ENCODE measurements at places on chromosomes 1 and 21.

DNA sequence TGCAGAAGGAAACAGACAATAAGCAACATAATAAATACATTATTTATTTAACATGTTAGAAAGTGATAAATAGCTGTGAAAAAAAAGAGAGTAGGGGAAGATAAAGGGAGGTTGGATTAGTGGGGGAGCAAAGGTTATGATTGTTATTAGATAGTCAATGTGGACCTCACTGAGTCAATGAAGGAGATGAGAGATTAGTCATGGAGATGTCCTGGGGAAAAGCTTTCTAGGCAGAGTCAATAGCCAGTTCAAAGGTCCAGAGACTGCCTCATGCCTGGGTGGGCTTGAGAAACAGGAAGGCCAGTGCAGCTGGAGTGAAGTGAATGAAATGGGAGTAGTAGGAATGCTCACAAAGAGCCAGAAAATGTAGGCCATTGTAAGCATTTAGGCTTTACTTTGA, 187.1 kb upstream of the CACYBP start:
- DNase-seq = no peak

- DNase-seq = no peak
Measured at GRCh38 chr1:153652805-153653500, 5.5 kb upstream of the SNAPIN start.

- DNase-seq = no peak
Measured at GRCh38 chr1:93567255-93567918, 114.2 kb downstream of the BCAR3 start.

- DNase-seq = no peak
Measured at GRCh38 chr21:44416193-44416592, 39.1 kb upstream of the LRRC3 start.

GRCh38 chr1:66769512-66770229, 17.4 kb downstream of the DYNLT5 start:
- DNase-seq = no peak

DNA sequence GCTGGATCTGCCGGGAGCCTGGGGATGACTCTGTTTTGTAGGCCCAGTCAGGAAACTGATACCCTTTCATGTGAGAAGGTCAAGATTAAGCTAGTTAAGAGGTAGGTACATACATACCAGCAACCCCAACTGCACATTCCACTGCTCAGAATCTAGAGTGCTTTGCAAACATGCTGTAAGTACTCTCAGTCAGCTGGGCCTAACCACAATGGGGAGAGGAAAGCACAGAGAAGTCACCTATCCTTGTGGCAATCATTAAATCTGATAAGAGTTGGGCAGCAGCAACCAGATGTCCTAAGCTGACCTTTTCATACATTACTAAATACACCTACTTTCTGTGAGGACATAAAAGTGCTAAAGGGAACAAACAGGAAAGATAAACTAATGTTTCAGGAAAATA, 2.5 kb downstream of the ETV3 start:
- DNase-seq = no peak

DNA sequence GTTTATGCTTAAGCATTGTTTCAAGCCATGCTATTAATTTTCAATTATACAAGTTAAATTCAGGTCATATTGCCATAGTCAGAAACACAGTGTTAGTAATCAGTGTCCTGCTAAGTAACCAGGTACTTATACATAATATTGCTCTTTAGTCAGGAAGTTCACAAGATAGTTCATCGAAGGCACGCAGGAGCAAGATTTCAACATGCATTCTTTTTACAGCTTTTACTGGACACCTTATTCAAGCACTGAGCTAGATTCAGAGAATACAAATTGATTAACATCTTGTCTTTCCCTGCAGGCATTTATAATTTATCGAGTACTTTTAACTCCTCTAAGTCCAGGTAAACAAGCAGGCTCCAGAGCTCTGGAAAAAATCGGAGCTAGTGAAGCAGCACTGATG, 202.3 kb upstream of the BRINP3 start:
- no peak for DNase-seq

DNA sequence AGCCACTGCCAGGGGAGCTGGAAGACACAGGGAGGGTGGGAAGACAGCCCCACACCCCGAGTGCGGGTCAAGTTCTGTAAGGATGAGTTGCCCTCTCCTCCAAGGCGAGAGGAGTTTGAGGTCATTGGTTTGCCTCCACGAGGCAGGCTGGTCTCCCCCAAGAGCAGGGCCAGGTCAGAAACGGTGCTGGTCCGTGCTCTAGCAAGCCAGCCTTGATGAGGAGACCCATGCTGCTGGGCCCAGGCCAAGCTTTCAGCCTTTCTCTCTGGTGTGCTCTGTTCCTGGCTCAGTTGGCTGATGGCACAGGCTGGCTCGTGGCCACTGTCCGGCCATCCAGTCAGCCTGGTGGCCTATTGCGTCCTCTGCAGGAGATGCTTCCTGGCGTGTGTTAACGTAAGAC, 12.0 kb upstream of the PCBP3 start:
- no peak for DNase-seq

- DNase-seq = no peak
Measured at GRCh38 chr21:29185633-29186032, 55.2 kb downstream of the MAP3K7CL start.

DNA sequence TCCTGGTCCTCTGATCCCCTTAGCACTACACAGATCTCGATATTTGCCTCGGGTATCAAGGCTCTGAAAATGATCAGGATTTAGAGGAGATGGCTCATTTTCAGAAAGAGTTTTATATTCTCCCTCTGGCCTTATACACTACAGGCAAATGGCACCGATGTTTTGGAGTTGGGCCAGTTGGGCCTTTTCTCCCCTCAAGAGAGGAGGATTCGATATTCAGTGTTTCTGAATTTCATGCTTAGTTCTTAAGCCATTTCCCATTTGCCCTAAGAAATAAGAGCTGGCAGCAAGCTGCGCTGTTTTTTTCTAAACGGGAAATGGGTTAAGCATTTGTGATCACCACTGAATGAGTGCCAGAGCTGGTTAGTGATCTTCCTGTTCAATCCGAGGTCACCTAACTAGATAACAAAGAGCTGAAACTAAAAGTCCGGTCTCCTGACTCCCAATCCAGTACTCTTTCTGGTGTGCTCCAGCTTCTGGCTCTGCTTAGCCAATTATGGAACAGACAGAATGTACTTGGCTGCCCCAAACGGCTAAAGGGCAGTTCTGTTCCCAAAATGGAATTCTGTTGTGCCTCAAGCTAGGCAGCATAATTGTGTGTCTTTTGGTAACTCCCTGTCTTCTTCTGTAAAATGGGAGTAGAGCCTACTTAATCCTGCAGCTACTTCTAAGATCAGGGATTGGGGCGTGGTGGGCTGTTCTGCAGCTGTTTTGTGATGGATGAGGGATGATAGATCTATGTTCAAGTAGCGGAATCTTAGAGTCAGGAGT, 1.2 kb upstream of the CPT2 start:
- no peak for DNase-seq

GRCh38 chr1:174028495-174028894, 6.3 kb upstream of the RC3H1 start:
- DNase-seq = no peak

DNA sequence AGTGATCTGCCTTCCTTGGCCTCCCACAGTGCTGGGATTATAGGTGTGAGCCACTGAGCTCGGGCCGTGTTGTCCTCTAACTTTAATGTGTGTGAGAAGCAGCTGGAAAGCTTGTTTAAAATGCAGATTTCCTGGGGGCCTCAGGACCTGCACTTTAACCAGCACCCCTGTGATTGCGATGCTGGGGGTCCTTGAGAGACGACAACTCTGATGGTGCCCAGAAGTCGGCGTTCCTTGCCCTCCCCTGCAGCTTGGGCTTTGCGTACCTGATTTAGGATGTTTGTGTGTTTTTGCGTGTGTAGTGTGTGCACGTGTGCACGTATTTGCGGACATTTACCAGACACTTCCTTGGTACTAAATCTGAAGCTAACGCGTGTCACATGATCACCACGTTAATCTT, 10.9 kb downstream of the IFNGR2 start:
- DNase-seq = no peak

GRCh38 chr1:213998785-213999184, 11.0 kb downstream of the PROX1 start:
- DNase-seq = no peak

DNA sequence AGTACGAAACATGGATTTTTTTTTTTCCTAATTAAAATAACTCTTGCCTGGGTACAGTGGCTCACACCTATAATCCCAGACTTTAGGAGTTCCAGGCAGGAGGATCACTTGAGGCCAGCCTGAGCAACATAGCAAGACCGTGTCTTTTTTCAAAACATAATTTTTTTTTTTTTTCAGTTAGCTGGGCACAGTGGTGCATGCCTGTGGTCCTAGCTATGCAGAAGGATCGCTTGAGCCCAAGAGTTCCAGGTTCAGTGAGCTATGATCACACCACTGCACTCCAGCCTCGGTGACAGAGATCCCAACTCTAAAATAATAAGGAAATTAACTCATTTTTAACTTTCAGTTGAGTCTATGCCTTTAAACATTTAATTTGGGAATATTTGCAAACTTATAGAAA, 170.1 kb downstream of the NEK7 start:
- no peak for DNase-seq
